ENCODE measurements at places on chromosomes 1 and 21.
A peak's percentile ranks its signal among the peaks of the same experiment; 100 is the strongest.

DNA sequence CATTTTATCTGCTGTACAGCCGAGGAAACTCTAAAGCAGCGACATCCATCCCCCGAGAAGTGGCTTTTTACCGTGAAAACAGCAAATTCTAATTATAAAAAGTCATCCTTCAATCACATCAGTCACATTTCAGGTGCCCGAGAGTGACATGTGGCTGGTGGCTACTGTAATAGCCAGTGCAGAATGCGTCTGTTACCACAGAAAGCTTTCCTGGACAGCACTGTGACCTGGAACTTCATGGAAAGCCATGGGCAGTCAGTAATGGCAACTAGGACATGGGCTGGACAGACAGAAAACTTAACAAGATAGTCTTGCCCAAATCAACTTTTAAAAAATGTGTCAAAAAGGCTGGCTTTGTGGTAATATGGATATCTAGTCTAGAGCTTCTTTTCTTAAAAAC is 106.6 kb downstream of the BCAR3 start:
- no peaks in the 10 kb centered on the region for H3K27me3 ChIP-seq
- no peak for DNase-seq
- peaks cover 54% of the 10 kb centered on the region for H3K36me3 ChIP-seq
- H3K4me1 ChIP-seq: peaks cover 59% of the 10 kb centered on the region

- H3K4me3 ChIP-seq: peak overlapping the region; percentile 11
- H3K36me3 ChIP-seq: no peaks in the 10 kb centered on the region
- H3K4me1 ChIP-seq: peaks cover 30% of the 10 kb centered on the region
- no peak for DNase-seq
- H3K27ac ChIP-seq: peak overlapping the region; percentile 20
Measured at GRCh38 chr1:71463144-71463543, 382.3 kb upstream of the ZRANB2 start.

DNA sequence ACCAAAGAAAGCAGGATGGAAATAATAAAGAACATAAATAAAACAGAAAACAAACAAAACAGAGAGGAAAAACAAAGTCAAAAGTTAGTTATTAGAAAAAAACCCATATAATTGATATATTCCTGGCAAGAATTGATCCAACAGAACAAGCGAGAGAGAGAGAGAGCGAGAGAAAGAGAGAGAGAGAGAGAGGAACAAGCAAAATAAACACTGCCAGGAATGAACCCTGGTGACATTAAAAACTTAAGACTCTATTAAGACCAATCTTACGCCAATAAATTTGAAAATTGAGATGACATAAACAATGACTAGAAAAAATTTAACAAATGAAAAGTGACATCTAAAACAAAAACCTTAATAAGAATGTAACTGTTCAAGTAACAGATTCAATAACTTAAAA is 64.1 kb downstream of the COP1 start:
- H3K4me3 ChIP-seq: no peak overlapping the region
- no peak for DNase-seq
- no peaks in the 10 kb centered on the region for H3K4me1 ChIP-seq
- H3K27me3 ChIP-seq: no peaks in the 10 kb centered on the region
- peaks cover 5% of the 10 kb centered on the region for H3K36me3 ChIP-seq
- H3K27ac ChIP-seq: no peak overlapping the region

DNA sequence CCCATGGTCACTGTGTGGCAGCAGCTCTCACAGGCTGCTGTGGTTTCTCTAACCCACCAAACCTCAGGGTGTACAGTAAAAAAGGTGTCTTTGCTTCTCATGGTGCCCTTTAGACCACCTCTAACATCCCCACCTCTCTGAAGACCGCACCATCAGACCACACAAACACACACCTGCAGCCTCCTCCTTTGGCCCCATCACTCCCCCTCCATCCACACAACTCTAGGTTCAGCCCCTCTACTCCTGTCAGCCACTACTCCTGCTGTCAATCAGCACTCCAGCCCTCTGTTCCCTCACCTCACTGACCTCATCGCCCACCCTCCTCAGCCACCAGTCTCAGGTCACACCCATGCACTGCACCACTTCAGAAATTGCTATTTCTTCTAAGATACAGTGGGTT is 7.5 kb downstream of the ZNF692 start:
- no peak overlapping the region for H3K4me3 ChIP-seq
- DNase-seq: no peak
- peaks cover 56% of the 10 kb centered on the region for H3K36me3 ChIP-seq
- no peaks in the 10 kb centered on the region for H3K27me3 ChIP-seq

GRCh38 chr1:147245586-147246021 is 3.1 kb downstream of the CHD1L start:
- no peaks in the 10 kb centered on the region for H3K36me3 ChIP-seq
- no peaks in the 10 kb centered on the region for H3K27me3 ChIP-seq
- no peak for DNase-seq

DNA sequence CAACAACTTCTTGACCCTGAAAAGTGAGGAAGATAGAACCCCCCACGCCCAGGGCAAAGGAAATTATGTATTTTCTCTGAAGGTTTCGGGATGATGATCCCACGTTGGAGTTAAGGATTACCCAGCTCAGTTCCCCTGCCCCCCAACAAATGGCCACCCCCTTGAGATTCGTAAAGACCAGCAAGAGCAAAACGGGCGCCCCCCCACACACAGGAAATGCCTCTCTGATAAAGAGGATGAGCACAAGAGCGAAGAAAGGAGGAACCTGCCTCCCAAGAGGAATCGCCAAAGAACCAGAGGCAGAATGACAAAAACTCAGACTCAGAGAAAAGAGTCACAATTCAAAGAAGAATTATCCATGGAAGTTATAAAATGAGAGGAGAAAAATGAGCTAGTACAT is 576.9 kb downstream of the MATN1 start:
- H3K4me3 ChIP-seq: no peak overlapping the region
- peaks cover 66% of the 10 kb centered on the region for H3K27me3 ChIP-seq
- H3K4me1 ChIP-seq: no peaks in the 10 kb centered on the region
- H3K36me3 ChIP-seq: no peaks in the 10 kb centered on the region

- H3K36me3 ChIP-seq: no peaks in the 10 kb centered on the region
- no peaks in the 10 kb centered on the region for H3K27me3 ChIP-seq
- H3K27ac ChIP-seq: peak overlapping the region; percentile 57
- DNase-seq: no peak
Measured at GRCh38 chr1:8628606-8629005, 188.8 kb downstream of the RERE start.

- H3K27ac ChIP-seq: no peak overlapping the region
- peaks cover 21% of the 10 kb centered on the region for H3K4me1 ChIP-seq
Measured at GRCh38 chr1:151968058-151968457, 25.6 kb downstream of the S100A10 start.

- no peak overlapping the region for H3K4me3 ChIP-seq
- peaks cover 9% of the 10 kb centered on the region for H3K36me3 ChIP-seq
- peak overlapping the region; percentile 94 for H3K27ac ChIP-seq
- no peak for DNase-seq
- no peaks in the 10 kb centered on the region for H3K27me3 ChIP-seq
- peaks cover 82% of the 10 kb centered on the region for H3K4me1 ChIP-seq
Measured at GRCh38 chr21:43869486-43870325, 4.7 kb downstream of the AGPAT3 start.

GRCh38 chr1:34777519-34778321 is 3.3 kb upstream of the GJB3 start:
- no peak overlapping the region for H3K4me3 ChIP-seq
- H3K27me3 ChIP-seq: peaks cover 95% of the 10 kb centered on the region
- no peak for DNase-seq
- no peak overlapping the region for H3K27ac ChIP-seq
- H3K36me3 ChIP-seq: no peaks in the 10 kb centered on the region
- peaks cover 14% of the 10 kb centered on the region for H3K4me1 ChIP-seq

GRCh38 chr1:94124538-94124937 is 3.6 kb upstream of the ABCA4 start:
- DNase-seq: no peak
- H3K27me3 ChIP-seq: no peaks in the 10 kb centered on the region
- peaks cover 8% of the 10 kb centered on the region for H3K4me1 ChIP-seq
- no peak overlapping the region for H3K27ac ChIP-seq
- no peaks in the 10 kb centered on the region for H3K36me3 ChIP-seq
- no peak overlapping the region for H3K4me3 ChIP-seq

DNA sequence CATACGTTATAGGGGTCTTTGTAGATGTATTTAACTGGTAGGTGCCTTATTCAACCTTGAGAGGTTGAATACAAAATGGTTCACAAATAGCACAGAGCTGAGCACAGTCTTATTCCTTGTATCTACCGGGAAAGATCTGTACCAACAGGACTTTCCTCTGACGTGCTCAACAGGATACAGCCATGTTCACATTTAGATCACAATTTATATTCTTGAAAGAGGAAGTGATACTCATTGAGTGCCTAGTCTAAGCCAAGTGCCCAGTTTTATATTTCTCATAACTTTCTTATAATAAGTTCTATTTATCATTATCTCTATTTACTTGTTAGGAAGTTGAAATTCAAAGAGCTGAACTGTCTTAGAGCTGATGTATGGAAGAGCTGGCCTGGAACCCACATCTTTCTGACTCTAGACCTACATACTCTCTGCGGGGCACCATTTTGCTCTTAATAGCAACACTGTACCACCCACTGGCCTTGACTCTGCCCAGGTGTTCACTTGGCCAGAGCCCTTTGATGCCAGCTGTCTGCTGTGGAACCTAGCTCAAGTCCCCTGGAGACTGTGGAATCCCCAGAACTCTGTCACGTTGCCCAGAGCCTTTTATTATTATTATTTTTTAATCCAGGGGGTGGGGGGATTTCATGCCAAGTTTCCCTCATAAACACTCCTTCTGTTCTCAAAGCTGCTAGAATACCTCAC is 156.2 kb downstream of the TPR start:
- H3K4me3 ChIP-seq: no peak overlapping the region
- no peak overlapping the region for H3K27ac ChIP-seq
- H3K4me1 ChIP-seq: no peaks in the 10 kb centered on the region

- DNase-seq: no peak
- no peaks in the 10 kb centered on the region for H3K27me3 ChIP-seq
- peaks cover 50% of the 10 kb centered on the region for H3K4me1 ChIP-seq
- peak overlapping the region; percentile 85 for H3K27ac ChIP-seq
- H3K4me3 ChIP-seq: peak overlapping the region; percentile 73
Measured at GRCh38 chr1:227729881-227730629, 5.0 kb downstream of the JMJD4 start.

- H3K4me3 ChIP-seq: no peak overlapping the region
- peaks cover 65% of the 10 kb centered on the region for H3K4me1 ChIP-seq
- H3K36me3 ChIP-seq: no peaks in the 10 kb centered on the region
Measured at GRCh38 chr1:225770561-225771248, 6.9 kb upstream of the SRP9 start.

DNA sequence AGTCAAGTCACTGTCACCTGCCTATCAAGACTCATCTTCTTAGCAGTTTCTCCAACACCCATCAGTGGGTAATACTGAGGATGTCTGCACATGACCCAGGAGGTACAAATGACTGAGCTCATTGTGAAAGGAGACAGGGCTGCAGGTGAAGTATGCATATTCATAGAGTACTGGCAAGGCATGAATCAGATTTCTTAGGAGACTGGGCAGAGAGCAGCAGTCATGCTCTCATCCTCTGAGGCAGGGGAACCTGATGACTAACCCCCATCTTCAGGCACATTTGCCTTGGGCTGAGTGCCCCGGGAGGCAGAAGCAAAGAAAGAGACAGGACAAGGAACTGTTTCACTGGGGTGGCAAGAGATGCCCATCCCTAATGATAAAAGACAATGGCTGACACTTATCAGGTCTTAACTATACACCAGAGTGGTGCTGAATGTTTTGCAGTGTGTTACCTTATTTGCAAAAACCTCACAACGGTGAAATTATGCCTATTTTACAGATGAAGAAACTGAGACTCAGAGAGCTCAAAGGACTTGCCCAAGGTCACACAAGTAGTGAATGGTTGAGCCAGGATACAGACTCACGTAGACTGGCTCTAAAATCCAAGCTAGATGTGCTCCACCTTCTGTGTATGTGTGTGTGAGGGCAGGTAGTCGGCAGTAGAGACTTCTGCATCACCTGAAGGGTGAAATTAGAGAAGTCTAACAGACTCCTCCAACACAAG is 9.2 kb upstream of the GRHL3 start:
- DNase-seq: no peak
- no peaks in the 10 kb centered on the region for H3K4me1 ChIP-seq
- no peak overlapping the region for H3K4me3 ChIP-seq
- H3K27ac ChIP-seq: no peak overlapping the region

DNA sequence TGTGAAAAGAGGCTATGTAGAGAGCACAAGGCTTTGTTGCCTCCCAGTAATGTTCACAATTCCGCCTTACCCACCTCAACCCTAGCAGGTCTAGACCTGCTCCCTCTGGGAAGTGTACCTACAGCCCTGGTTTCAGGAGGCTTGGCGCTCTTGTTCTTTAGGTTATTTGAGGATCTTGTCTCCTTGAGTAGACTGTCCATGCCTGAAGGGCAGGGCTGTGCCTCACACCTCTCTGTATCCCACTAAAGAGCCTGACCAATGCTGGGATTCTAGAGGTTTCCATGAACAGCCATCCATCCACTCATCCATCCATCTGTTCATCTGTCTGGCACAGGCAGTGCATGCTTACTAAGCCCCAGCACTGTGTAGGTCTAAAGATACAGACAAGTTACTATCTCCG is 1.0 kb downstream of the RAB7B start:
- peaks cover 54% of the 10 kb centered on the region for H3K4me1 ChIP-seq
- no peak for DNase-seq
- H3K36me3 ChIP-seq: no peaks in the 10 kb centered on the region
- H3K27me3 ChIP-seq: no peaks in the 10 kb centered on the region
- peak overlapping the region; percentile 61 for H3K4me3 ChIP-seq
